ENCODE measurements at places on chromosomes 4 and X.

DNA sequence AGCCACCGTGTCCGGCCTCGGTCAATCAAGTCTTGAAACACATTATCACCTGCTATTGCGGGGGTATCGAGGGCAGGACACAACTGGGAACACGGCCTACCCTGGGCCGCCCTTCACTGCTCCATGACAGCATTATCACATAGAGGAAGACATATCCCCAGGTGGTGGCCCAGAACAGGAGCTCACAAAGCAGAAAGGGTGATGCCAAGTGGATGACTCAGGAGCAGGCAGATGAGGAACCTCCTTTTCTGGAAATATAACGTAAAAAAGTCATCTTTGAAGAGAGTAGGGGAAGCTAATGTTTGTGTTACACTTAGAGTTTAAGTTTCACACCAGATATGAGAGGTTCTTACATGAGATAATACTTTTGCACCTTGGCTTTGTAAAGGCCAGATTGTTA lies 5.3 kb upstream of the SUPT20HL1 start:
- no peak for DNase-seq

- no peak for DNase-seq
Observed at GRCh38 chr4:174686826-174687225, 142.2 kb downstream of the GLRA3 start.

DNA sequence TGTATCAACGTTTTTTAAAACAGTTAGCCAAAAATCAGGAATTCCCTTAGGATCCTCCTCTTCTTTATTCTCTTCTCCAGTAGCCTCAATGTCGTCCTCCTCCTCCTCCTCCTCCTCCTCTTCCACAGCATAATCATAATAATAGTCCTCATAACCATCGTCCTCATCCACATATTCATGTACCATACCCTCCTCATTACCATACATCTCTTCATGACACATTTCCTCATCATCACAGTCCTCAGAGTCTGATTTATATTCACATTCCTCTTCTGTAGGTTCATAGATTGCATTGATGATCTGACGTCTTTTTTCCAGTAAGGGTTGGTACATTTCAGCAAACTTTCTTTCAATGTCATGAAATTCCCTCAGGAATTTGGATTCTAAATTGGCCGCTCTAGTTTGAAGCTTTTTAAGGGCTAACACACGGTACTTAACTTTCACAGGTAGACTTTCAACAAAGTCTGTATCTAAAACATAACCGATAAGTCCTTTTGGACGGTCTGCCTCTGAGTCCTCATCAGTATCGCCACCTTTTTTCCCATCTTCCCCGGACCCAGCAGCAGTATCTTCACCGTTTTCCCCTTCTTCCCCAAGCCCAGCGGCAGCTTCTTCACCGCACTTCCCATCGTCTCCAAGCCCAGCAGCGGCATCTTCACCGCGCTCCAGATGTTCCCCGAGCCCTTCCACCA lies 771 bp downstream of the NAP1L2 start:
- DNase-seq = no peak

- no peak for DNase-seq
Observed at GRCh38 chr4:38858097-38858420, 1.4 kb upstream of the TLR6 start.

DNA sequence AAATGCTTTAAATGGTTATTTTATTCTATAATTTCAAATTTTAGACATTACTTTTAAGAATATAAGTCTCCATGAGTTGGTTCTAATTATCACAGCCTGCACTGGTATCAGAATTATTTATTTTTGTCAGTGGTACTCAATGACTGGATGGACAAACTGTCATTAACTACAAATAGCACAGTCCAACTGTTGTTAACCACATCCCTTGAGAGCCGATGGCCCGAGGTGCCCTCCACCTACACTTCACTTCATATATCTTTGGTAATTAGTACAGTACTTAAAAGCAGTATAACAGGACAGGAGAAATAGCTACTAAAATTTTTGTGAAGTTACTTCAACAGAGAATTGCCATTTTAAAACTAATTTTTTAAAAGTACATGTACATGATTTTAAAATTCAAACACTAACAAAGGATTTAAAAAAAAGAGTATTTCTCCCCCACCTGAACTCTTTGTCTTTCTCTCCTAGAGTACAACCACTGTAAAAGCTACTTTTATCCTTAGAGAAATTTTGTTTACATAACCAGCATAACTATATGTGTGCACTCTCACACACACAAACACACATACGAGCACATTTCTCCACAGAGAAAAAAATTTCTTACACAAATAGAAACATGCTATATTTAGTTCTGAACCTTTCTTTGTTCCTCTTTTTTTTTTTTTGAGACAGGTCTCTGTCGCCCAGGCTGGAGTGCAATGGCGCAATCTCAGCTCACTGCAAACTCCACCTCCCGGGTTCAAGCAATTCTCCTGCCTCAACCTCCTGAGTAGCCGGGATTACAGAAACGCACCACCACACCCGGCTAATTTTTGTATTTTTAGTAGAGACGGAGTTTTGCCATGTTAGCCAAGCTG lies 6.5 kb downstream of the TIFA start:
- no peak for DNase-seq

GRCh38 chr4:84491481-84491880 lies 7.6 kb downstream of the NKX6-1 start:
- DNase-seq = no peak

DNA sequence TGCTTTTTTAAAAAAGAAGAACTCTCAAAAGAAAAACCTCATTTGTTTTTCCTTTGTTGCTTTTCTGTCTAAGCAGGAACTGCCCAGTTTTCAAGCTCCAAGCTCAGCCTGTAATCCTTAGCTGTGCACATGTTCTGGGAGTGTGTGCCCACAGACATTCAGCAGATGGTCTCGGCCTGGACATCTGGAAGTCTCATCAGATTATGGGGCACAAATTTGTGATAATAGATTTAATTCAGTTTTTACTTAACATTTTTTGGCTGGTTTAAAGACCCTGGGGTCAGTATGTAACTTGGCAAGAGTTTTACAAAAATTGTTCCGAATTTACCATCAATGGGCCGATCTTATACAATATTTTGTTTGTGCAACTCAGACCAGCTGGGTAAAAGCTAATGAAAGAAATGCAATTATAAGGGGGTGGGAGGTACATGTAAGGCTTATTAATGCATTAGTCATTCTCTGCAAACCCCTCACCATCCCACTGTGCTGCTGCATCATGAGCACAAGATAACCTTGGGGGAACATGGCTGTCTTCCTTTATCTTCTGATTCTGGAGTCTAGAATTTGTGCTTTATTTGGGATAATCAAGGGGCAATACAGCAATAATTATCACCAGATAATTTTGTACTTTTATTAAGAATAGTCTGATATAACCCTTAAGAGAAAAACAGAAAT lies 86.9 kb upstream of the PHOX2B start:
- DNase-seq = no peak

- no peak for DNase-seq
Observed at GRCh38 chr4:6506616-6507140, 34.3 kb upstream of the PPP2R2C start.

GRCh38 chr4:185793116-185793485 lies 18.9 kb downstream of the SORBS2 start:
- DNase-seq = no peak

DNA sequence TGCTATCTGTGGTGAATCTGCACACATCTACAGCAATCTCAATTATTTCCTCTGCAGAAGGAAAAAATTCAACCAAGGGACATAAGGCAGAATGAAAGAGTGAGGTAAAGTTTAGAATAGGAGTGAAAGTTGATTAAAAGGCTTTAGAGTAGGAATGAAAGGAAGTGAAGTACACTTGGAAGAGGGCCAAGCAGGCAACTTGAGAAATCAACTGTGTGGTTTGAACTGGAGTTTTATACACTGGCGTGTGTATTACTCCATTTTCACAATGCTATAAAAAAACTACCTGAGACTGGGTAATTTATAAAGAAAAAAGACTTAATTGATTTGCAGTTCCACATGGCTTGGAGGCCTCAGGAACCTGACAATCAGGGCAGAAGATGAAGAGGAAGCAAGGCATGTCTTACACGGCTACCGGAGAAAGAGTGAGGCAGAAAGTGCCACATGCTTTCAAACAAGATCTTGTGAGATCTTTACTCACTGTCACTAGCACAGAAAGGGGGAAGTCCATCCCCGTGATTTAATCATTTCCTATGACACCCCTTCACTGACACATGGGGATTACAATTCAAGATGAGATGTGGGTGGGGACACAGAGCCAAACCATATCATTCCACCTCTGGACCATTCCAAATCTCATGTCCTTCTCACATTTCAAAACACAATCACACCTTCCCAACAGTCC lies 234.8 kb downstream of the IL15 start:
- no peak for DNase-seq

DNA sequence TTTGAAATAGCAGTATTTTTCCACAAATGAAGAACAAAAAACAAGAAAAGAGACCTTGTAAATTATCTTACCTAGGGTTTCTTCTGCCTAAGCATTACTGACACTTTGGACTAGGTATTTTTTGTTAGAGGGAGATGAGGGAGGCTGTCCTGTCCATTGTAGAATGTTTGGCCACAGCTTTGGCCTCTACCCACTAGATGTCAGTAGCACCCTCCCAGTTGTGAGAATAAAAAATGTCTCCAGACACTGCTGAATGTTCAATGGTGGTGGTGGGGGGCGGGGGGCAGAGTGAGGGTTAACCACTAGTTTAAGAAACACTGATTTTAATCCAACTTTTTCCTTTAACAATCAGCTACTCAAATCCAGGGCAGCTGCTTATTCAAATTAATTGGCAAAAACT lies 25.8 kb downstream of the OTUD4 start:
- no peak for DNase-seq

- DNase-seq = no peak
Observed at GRCh38 chr4:30817447-30817846, 97.3 kb downstream of the PCDH7 start.

GRCh38 chr4:87458913-87459312 lies 36.5 kb downstream of the NUDT9 start:
- DNase-seq = no peak

DNA sequence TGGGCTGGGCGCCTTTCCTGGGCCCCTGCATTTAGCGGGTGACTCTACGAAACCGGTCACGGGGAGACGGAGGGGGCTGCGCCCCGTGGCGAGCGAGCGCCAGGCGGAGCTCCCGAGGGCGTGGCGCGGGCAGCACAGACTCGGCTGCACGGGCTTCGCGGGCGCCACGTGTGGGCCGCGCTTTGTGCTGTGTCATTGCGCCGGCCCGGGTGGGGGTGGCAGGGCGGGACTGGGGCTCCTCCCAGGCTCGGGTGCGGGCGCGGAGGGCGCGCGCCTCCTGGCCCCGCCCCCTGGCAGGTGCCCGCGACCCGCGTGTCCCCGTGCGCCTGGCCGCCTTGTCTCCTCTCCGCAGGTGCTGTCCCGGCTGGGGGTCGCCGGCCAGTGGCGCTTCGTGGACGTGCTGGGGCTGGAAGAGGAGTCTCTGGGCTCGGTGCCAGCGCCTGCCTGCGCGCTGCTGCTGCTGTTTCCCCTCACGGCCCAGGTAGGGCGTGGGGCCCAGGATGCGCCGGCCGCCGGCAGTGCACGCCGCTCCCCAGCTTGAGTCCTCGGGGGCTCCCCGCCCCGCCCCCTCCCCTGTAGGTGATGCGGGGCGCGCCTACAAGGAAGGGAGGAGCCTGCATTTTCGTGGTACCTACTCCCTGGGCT lies 651 bp downstream of the UCHL1 start:
- no peak for DNase-seq

DNA sequence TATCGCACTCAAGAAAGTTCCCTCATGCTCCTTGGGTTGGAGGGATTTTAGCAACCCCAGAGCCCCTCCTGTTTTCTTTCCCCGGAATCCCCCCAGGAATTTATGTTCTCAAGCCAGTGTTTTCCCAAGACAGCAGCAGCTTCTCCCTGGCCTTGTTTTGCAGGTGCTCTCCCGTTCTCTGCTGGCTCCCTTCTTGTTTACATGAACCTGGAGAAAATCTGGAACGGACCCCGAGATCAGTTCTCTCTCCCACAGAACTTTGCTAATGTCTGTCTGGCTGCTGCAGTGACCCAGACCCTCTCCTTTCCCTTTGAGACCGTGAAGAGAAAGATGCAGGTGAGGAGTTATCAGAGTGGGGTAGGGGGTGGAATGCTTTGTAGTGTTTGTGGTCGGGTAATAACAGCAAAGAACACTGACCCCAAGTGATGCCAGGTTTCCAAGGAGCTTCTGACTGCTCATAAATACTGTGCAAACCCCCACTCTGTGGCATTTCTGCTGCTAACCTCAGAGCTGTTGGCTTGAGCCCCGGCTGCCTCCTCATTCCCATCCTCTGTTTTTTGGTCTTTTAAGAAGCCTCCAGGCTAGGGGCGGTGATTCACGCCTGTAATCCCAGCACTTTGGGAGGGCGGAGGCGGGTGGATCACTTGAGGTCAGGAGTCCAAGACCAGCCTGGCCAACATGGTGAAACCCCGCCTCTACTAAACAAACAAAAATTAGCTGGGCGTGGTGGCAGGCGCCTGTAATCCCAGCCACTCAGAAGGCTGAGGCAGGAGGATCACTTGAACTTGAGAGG lies 11.1 kb downstream of the SLC25A43 start:
- DNase-seq = no peak

DNA sequence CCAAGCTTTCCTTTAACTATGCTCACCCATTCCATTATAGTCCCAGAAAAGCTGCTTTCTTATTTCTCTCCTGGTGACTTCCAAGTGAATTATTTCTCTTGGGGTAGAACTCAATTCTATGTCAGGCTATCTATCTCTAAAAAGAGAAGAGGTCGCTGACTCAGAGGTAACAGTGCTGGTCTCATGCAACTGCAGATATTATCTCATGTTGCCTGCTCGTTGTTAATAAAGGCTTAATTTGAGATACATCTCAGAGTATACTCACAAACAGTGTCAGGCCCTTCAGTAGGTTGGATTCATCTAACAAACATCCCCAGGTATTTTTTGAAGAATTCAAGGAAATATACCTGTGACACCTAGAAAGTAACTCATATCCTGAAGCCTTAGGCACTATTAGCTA lies 2.7 kb downstream of the TMEM154 start:
- no peak for DNase-seq

GRCh38 chr4:85807247-85807950 lies 332.4 kb downstream of the ARHGAP24 start:
- DNase-seq = no peak

- no peak for DNase-seq
Observed at GRCh38 chr4:16812041-16812440, 86.4 kb downstream of the LDB2 start.

GRCh38 chr4:159598602-159599001 lies 495.7 kb downstream of the RAPGEF2 start:
- no peak for DNase-seq

DNA sequence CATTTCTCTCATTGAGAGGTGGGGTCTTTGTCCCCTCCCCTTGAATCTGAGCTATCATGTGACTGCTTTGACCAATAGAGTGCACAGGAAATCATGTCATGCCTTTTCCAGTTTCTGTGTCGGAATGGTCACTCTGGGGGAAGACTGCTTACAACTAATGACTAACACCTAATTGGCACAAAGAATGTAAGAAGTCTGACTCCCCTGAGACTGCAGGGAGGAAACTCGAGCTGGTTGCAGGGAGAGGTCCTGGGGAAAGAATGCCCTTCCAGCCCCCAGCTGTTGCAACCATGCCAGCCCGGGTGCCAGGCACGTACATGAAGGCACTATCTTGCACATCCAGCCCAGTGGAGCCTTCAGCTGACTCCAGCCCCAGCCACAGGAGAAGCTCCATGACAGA lies 254.2 kb downstream of the DHX15 start:
- no peak for DNase-seq

All from activated naive CD8-positive, alpha-beta T cell treated with anti-CD3 and anti-CD28 coated beads, Interleukin-2, amount 50 U/mL, for 16 hours (primary cell).